ENCODE measurements at places on chromosomes 12 and 14.
A peak's percentile ranks its signal among the peaks of the same experiment; 100 is the strongest.

GRCh38 chr12:16076557-16076956 lies 165.4 kb downstream of the DERA start:
- DNase-seq: no peak

GRCh38 chr12:70264067-70264867 lies 21.0 kb downstream of the CNOT2 start:
- no peak for DNase-seq

DNA sequence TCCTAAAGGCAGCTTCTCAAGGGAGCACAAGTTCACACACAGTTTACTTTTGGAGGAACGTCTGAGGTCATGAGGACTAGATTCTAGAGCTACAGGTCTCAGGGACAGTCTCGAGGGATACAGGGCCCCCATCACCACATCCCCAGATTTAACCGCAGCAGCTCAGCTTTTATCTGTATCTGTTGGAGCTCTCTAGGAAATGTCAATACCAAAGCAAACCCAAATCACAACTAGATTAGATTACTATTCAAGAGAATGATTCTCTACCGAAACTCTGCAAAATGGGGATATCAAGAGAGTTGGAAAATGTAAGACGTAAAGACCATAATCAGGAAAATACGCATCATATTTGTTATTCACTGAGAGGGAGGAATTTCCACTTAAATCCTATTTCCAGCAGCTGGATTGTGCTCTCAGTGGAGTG lies 4.0 kb upstream of the MYRFL start:
- no peak for DNase-seq

- DNase-seq: no peak
Observed at GRCh38 chr12:39915249-39915648, 190.6 kb downstream of the SLC2A13 start.

DNA sequence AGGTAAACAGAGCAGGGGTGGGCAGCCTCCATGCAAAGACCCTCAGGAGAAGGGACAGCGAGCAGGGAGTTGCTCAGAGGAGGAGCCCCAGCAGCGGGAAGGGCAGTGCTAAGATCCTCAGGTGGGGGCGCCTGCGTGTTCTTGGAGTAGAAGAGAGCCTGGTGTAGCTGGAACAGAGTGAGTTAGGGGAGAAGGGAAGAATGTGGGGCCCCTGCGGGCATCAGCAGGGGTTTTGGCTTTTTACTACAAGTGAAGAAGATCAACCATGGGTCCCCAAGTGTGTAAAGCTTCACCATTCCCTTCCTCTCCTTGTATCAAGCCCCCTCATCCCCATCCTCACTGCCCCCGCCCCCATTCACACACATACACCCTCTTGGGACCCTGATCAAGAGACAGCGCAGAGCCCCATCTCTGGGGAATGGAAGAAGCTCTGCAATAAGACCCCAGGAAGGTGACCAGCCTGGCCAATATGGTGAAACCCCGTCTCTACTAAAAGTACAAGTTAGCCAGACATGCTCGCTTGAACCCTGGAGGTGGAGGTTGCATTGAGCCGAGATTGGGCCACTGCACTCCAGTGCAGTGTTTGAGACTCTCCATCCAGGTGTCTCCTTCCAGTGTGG lies 10.2 kb upstream of the TMEM119 start:
- no peak for DNase-seq

DNA sequence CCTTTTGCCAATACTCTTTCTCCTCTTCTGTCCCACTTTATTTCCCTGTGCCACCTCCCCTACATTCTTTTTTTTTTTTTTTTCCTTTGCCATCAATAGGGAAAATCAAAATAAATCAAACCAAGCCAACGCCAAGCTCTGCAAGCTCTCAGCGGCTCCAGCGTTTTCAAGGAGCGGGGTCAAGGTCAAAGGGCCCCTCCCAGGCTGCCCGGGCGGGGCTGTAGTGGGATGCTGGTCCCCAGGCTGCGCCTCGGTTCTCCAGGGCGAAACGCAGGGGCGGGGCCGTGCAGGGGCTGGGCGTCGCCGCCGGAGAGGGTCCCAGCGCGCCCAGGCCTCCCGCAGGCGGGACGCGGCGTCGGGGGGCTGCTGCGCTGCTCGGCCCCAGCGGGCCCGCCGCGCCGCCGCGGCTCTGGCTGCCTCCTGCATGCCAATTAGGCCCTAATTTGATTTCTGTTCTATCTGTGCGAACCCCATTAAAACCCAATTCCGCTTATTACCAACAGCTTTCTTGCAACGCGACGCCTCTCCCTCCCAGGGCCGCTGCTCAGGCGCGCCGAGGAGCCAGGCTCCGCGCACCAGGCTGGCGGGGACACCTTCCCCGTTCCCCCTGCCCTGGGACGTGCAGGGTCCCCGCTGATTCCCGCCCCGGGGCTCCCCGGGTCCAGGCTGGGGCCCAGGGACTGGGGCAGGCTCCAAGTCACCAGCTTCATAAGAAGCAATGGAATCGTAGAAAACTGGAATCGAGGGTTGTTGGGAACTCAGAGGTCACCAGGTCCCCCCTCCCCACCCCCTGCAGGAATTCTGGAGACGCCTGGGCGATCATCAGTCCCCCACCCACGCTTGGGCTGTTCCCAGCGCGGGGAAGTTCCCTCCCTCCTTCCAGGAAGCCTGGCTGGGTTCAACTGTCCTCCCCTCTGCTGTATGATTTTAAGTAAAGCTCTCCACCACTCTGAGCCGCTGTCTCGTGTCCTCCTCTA lies 50.7 kb upstream of the MAP1LC3B2 start:
- no peak for DNase-seq

- no peak for DNase-seq
Observed at GRCh38 chr12:109773384-109774011, 59.7 kb downstream of the TRPV4 start.

DNA sequence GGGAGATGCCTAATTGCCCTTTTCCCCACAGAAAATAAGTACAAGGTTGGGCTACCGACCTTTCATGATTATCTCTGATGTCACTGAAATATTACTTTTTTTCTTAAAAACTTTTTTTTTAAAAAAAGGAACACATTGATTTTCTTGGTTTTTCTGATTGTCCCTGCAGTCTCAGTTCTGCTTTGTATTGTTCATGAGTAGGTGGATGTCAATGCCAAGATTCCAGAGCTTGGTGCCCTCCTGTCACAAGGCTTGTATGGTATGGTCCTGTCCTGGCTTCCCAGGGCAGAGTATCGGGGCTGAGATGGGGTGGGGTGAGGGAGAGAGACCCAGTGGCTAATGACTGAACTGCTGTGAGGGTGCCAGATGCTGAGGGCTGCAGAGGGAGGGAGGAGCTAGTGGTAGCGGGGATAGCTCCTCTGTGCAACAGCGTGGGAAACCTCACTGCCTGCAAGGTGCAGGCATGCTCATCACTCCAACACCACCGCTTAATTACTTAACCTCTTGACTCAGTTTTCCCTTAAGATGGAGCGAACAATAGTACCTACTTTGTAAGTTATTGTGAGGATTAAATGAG lies 4.4 kb upstream of the CTDSP2 start:
- no peak for DNase-seq

DNA sequence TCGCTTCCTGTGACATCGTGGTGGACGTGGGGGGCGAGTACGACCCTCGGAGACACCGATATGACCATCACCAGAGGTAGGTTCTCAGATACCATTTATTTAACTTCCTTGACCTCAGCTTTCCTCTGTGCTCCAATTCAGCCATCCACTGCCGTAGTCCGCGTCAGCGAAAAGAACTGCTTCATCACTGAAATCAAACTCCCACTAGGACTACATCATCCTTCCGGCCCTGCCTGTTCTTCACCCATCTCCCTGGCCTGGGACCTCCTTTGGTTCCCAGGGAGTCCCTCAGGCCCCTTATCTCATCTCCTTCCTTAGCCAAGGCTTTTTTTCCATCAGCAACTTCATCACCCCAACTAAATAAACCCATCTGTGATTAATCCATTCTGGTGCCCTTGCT lies 692 bp downstream of the MYG1 start:
- DNase-seq: peak; percentile 52

- DNase-seq: no peak
Observed at GRCh38 chr14:89614009-89614691, 197.1 kb upstream of the FOXN3 start.

- DNase-seq: peak; percentile 88
Observed at GRCh38 chr12:45231515-45232145, 15.7 kb downstream of the ANO6 start.

GRCh38 chr12:117067016-117067415 lies 32.2 kb downstream of the TESC start:
- no peak for DNase-seq

DNA sequence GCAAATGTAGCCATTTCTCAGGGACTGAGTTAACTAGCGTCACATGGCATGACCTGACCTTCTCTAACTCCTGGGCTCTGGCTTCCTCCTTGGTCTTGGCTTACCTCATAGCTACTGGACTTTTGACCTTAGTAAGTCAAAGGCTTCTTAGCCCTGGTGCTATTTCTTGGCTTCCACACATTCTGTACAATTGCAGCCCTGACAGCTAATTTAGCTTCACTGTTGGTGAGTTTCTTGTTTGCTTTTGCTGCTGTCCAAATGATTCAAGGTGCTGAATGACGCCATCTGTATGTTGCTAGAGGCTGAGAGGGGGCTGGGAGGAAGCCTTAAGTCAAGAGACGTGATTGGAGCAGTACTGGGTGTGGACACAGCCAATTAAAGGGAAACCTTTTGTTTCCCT lies 202.7 kb downstream of the PRKD1 start:
- peak; percentile 33 for DNase-seq

DNA sequence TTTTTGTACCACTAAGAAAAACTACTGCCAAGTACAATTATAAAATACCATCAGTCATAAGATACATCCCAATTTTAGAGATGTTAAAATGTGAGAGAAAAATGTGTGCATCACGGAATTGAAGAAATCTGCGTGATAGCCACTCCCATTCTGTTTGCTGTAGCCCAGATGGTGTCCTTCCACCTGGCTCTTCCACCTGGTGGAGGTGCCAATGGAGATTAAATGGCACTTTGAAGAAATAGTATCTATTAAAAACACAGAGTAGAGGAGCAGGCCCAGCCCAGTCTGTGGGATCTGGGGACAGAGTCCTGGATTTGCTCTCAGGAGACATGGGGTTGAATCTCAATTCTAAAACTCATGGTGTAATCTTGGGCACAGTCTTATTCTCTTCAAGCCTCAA lies 35.5 kb downstream of the TSPAN11 start:
- no peak for DNase-seq

DNA sequence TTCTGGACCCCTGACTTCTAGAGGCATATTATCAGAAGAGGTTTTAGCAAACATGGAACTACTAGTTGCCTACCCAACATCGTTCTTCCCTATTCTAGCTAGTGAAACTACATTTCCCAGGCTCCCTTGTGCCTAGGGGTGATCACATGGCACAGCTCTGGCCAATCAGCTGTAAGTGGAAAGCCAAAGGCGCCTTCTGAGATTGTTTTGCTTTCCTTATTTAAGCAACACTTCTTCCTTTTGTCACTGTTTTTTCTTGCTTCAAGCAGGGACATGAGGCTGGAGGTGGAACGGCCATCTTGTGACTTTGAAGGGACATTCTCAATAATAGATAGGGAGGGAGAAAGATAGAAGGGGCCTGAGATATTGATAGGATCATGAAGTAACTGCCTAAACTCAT lies 136.7 kb downstream of the ZNF664 start:
- DNase-seq: no peak
